ENCODE measurements at places on chromosomes 5 and 9.

- DNase-seq = no peak
These were observed 3.2 kb downstream of the MROH2B start for GRCh38 chr5:41067714-41068568.

DNA sequence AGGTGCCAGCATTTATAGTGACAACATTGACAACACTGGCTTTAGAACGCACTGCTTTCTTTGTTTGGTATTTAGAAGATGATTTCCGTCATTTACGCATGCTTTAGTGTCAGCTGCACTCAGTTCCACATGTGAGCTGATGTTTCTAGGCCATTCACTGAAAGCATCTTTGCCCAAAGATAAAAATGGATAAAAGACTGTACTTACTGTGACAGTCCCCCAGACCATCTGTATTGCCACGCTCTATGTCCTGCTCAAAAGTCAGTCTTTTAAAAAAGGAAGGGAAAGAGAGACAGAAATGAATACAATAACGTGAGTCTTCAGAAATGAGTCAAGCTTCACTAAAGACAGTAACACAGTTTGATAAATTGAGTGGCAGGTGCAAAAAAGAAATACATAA lies 99.3 kb downstream of the SEMA6A start:
- DNase-seq = no peak

- no peak for DNase-seq
These were observed 10.4 kb downstream of the LHX3 start for GRCh38 chr9:136194540-136194939.

DNA sequence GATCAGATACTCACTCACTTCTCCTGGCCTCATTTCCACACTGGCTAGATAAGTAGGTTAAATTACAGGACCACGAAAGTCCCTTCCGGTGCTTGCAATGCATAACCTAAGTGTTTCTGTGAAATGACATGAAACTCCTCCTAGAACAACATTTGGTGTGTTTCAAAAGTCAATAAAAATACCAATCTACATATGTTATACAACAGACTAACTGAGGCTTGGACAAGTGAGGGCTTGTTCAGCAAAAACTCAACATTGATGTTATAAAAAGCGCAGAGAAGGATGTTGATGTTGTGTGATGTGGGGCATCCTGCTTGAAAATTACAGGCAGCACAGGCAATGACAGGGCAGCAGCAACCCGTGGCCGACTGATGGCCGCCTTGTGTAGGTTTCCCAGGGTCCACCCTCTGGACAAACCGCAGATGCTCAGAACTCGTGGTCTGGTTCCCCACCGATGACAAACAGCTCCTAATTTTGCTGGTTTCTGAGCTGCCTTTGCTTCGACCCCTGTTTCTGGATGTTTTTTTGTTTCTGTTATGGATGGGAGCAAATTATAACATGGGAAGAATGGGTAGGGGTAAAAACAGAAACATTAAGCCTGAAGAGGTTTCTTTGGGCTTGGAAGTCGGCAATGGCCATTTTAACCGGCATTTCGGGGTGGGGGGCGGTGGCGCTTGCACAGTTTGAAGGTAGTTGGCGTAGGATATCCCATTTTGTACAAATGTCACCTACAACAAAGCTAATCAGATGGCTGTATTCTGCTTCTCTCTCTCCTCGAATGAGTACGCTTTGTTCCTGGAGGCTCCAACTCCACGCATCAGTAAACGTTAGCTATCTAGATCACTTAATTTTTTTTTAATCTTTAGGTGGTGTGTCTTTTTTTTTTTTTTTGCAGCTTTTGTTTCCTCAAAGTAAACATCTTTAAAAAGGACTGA lies 116.1 kb downstream of the PDZD2 start:
- no peak for DNase-seq

DNA sequence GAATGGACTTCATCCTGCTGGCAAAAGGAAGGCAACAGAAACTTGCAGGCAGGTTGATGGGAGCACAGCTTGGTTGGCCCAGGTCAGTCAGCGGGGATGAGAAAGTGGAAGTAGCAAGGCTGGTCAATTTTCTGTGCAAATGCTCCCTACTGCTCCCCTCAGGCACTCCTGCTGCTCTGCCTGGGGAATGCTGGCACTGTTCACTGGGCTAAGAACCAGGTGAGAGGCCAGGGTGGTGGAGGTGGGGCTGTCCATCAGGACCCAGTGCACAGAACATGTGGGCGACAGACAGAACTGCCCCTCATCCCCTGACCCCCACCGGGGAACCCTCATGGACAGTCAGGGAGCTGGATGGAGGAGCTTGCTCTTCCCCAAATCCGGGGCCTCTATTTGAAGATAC lies 593.1 kb downstream of the IRX1 start:
- no peak for DNase-seq

DNA sequence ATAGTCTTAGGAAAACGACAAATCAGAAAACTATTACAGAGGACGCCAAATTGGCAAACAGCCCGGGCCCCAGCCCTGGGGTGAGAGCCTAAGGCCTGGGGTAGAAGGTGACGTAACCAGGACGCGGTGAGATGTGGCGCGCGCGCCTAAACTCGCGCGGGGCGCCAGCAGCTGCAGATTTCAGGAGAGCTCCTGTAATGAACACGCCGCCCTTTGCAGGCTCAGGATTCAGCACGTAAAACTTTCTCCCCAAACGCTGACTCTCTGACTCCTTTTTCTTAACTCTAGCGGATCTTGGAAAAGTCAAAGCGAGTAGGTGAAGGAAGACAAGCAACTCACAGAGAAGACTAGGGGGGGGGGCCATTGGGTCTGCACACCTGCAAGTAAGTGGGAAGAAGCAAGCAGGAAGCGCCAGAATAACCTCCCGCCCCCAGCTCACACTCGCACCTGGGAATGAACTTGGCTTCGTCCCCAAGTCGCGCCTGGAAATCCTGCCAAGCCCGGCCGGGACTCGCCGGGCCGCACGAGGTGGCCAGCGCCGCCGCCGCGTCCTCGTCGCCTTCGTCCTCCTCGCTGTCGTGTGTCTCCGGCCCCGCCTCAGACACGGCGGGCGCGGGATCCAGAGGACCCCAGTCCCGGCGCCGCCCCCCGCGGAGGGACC lies 822 bp downstream of the RASEF start:
- no peak for DNase-seq

- DNase-seq = no peak
These were observed 158.8 kb downstream of the MEF2C start for GRCh38 chr5:88724201-88724600.

DNA sequence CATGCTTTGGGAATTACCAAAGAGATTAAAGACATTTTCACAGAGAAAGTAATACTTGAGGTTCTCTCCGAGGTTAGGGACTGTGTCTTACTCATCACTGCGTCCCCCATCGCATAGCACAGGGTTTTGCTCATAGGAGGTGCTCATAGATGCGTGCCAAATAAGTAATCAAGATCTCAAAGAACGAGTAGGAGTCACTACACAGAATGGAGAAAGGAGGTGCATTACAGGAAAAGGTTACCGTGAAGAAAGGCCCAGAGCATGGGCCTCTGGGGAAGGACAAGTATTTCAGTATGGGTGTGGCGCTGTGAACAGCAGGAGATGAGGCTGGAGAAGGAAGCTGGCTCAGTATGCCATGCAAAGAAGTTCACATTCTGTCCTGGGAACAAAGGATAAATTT lies 182.4 kb downstream of the ACTL7B start:
- no peak for DNase-seq

GRCh38 chr9:129555512-129556215 lies 65.2 kb downstream of the C9orf50 start:
- DNase-seq = no peak

- no peak for DNase-seq
These were observed 114.4 kb upstream of the IRX2 start for GRCh38 chr5:2865856-2866255.

- no peak for DNase-seq
These were observed 96.8 kb downstream of the C9orf50 start for GRCh38 chr9:129523943-129524581.
